ENCODE measurements at places on chromosomes 6 and 20.

- DNase-seq, result no peak
Measured at GRCh38 chr20:49630396-49630951, 62.5 kb upstream of the PTGIS start.

DNA sequence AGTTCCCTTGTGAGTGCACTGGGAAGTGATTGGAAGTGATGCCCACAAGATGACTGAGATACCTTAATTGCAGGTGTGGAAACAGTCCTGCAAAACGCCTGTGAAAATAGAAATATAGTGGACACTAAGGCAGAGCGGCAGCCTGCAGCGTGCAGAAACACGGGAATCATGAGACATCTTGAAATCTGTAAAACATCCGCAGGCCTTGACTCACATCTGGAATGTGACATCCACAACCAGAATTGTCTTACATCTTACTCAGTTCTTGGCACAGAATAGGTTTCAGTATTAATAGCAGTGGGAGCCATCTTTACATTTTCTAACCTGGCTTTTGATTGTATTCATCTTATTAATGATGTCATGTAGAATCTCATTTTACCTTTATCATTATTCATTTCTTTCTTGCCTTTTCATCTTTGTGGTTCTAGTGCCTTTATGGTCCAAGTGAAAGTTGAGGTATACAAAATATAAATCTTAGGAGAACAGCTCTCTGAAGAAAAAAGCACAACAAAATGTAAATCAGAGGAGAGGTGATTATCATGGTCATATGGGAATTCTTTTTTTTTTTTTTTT, 44.6 kb downstream of the CDYL start:
- no peak for DNase-seq

DNA sequence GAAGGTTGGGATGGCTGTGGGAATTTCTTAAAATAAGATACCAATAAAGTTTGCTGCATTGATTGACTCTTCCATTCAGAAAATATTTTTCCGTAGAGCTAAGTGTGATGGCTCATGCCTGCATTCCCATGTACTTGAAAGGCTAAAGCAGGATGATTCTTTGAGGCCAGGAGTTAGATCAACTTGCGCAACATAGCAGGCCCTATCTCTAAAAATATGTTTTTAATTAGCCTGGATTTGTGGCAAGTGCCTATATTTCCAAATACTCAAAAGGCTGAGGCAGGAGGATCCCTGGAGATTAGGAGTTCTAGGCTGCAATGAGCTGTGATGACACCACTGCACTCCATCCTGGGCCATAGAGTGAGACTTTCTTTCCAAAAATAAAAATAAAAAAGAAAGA, 431.2 kb upstream of the PTCHD4 start:
- no peak for DNase-seq

DNA sequence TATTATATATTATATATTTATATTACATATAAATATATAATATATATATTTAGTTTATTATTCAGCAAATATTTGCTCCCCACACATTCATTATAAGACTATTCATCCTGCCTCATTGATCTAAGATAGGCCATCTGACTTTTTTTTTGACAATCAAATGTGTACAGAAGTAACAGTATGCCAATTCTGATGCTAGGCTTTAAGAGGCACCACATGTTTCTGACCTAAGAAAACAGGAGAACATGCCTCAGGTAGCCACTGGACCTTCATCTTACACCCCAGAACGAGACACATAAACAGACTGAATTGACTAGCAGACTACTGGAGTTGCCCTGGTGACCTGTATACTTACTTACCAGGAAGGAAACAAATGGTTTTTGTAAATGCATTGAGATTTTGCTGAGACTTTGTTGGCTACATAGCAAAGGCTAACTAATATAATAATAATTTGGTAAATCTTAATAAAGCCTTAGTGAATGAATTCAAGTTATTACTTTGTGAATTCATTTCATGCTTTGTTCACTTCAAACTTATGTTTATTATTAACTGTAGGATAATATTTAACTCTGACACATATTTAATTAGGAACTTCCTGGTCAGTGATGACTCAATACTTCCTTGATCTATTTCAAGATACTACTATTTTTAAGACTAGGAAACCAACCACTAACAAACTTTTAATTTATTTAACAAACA, 13.4 kb upstream of the MYO6 start:
- no peak for DNase-seq

DNA sequence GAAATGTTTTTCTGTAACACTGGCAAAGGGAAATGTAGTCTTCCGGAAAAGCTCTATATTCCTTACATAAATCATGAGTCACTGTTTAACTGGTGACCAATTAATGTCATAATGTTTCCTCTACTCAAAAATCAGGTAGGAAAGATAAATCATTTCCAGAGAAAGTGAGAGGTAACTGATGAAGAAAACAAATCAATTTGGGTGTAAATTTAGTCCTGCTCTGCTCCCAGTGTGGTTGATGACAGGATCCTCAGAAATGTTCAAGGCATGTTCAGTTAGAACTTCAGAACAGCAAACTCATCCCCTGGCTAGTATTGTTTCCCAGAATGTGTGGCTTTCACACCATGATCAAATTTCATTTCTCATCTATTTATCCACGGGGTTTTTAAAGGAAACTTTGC, 38.8 kb upstream of the SPACA1 start:
- no peak for DNase-seq

All from CD4-positive, alpha-beta T cell treated with Interleukin-10 for 1 hour (primary cell).